Suppressor macrophage (primary cell): ENCODE measurements at places on chromosomes 11 and 22.

- peak; percentile 89 for DNase-seq
Measured at GRCh38 chr11:844693-845644, 2.3 kb downstream of the TSPAN4 start.

- DNase-seq, result no peak
Measured at GRCh38 chr11:62022211-62022610, 54.8 kb upstream of the FTH1 start.

GRCh38 chr11:47152953-47153950 is 23.4 kb downstream of the ARFGAP2 start:
- DNase-seq, result peak; percentile 85

DNA sequence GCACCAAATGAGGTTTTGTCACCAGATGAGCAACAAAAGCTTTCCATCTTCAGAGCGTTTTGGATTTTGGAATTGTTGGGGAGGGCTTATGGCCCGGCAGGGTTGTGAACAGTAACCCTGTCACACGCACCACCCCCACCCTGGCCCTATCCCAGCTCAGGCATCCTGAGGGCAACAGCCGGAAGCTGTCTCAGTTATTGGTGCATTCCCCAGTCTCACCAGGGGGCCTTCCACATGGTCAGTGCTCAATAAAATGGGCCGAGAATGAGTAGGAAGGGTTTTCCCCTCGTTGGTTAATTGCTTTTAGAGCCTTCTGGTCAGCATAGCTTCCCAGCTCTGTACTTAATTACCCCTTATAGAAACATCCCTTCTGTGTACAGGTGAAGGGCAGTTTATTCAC is 46.0 kb downstream of the LRP5 start:
- DNase-seq, result no peak

GRCh38 chr11:6667733-6668374 is 12.2 kb upstream of the DCHS1 start:
- peak; percentile 43 for DNase-seq

GRCh38 chr11:119168471-119169281 is at the start of gene NLRX1:
Gene NLRX1, plus strand, starts transcription at chr11:119168725. Its CDS starts 2,679 bp downstream, at chr11:119171404.
- peak; percentile 95 for DNase-seq

DNA sequence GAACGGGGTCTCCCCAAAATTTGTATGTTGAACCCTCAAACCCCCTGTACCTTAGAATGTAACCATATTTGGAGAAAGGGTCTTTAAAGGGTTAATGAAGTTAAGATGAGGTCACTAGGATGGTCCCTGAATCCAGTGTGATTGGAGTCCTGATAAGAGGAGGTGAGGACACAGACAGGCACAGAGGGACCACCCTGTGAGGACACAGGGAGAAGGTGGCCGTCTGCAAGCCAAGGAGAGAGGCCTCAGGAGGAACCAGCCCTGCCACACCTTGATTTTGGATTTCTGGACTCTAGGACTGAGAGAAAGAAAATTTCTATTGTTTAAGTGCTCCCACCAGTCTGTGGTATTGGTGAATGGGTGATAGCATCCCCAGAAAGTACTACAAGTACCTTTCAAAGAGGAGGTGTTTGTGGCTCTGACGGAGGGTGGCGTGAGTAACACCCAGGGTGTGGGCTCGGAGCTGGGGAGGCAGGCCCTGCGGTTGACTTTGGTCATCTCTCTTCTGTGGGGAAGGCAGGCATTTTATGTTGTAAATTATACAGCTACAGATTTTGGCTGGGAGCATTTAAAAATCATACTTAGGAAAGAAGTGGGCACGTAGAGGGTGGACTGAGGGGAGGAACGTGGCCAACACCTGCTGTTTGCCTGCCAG is 13.8 kb downstream of the MRGPRF start:
- no peak for DNase-seq

DNA sequence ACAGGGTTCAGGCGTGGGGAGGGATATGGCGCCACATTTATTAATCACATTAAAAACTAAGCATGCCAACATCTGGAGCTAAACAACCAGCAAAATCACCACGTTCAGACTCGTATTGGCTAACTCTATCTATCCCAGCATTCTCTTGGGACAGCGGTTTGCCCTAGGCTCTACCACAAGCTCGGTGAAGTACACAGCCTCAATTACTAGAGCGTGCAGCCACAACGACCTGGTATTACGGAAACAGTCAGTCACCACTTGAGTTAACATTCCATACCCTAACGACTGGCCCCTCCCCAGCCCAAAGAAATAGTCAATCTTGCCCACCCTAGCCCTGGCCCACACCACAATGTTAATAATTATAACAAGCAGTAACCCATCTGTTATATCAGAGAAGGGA is 32.1 kb downstream of the APOL5 start:
- no peak for DNase-seq

GRCh38 chr22:39534591-39535356 is 2.2 kb upstream of the RPS19BP1 start:
- DNase-seq, result peak; percentile 89

- DNase-seq, result no peak
Measured at GRCh38 chr22:48900327-48900597, 927.4 kb downstream of the BRD1 start.

DNA sequence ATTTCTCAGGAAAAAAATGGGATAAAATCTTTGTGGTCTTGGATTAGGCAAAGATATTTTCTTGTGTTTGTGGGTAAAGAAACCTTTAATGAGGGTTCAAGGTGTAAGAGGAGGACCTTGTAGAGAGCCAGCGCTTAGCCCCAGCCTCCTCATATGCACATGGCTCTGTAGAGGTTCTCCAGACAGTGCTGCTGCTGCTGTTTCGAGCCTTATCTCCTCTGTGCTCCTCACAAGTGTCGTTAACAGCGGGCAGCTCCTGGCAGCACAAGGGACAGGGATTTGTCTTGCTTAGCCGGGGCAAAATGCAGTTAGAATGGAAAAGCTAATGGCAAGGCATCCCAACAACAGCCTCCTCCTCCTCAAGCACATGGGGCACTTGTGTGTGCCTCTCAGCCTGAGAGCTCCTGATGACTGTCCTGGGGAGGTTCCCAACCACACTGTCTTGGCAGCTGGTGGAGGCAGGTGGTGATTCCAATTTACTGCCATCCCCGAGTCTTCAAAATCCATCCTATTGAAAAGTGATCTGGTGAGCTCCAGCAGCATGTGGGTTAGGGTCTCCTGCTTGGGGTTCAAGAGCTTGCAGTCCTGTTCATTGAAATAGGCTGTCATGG is 7.6 kb upstream of the MSANTD2 start:
- no peak for DNase-seq

DNA sequence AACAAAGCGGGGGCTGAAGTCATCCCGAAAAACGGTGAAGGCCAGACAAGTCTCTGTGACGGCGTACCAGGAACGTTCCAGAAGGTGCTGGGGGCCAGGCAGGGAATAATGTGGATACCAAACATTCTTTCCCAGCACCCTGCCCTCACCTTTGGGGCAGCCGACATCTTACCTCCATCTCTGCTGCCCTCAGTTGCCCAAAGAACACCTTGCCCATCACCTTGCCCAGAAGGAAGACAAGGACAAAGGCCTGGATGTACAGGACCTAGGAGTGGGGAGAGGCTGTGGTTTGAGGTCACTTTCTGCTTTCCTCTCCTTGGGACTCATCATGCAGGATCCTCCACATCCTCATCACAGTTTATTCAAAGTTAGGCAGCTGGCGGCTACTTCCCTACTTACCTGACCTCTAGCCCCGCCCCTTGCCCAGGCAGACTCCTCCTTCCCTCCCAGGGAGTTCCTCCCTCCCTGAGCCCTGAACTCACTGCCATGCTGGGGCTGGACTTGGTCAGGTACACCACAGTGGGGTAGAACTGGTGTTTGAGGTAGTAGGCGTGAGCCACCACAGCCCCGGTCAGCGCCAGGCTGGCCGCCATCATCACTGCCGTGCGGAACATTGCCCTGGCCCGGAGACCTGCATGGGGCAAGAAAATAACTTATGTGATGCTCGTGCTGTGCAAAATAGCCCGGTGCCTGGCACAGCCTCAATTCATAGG is 1.2 kb downstream of the SYVN1 start:
- DNase-seq, result peak; percentile 66

GRCh38 chr22:49359076-49359475 is 468.6 kb downstream of the BRD1 start:
- DNase-seq, result no peak

GRCh38 chr11:12126344-12127019 is 16.1 kb downstream of the MICAL2 start:
- peak; percentile 57 for DNase-seq

GRCh38 chr11:92393218-92393617 is 168.6 kb downstream of the FAT3 start:
- no peak for DNase-seq

DNA sequence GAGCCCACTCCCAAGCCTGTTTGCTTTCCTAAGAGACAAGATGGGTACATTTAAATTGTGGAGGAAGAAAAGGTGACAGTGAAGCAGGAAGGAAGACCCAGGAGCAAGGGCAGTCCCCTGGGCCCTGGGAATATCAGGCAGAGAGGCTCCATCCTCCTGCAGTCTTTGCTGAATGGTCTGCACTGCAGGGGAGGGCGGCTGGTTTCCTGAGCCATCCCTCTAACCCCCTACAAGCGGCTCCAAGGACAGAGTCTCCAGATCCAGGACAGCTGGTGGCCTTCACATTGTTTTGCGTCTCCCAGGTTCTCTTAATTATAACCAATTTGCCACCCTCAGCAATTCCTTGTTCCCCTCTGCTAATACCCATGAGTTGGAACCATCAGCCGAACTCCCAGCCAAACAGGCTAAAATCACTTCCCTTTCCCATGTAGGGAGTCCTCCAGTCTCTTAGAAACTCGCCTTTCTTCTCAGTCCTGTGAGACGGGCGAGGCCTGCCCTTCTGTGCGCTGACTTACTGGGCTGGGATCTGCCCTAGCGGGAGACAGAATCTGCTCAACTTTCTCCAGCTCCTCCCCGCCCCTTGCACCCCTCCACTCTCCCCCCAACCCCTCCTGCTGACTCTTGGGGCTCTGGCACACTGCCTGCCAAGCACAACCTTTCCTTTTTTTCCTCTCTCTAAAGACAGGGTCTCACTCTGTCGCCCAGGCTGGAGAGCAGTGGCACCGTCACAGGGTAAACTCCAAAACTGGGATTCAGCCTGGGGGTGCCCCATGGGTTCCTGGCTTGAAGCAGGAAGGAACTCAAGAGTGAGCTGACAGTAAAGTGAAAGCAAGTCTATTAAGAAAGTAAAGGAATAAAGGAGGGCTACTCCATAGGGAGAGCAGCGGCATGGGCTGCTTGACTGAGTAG is 53.4 kb upstream of the EMID1 start:
- peak; percentile 73 for DNase-seq

DNA sequence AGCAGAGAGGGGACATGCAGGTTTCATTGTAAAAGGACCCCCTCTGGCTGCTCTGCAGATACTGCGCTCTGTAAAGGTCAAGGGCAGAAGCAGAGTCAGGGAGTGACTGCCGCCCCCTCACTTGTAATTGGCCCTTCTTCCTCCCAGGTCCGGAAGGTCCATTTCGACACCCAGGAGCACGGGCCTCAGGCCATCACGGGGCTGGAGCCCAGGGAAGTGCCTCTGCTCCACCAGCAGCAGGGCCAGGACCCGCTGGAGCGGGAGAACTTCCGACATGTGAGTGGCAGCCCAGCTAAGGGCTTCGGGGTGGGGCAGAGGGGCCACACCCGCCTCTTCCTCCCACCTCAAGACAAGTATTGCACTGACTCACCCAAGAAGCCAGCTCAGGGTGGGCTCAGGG is 24.0 kb upstream of the LRRC10B start:
- no peak for DNase-seq

- DNase-seq, result no peak
Measured at GRCh38 chr22:23411739-23412138, 168.4 kb downstream of the IGLL1 start.

- DNase-seq, result peak; percentile 52
Measured at GRCh38 chr11:12137938-12138731, 27.7 kb downstream of the MICAL2 start.

DNA sequence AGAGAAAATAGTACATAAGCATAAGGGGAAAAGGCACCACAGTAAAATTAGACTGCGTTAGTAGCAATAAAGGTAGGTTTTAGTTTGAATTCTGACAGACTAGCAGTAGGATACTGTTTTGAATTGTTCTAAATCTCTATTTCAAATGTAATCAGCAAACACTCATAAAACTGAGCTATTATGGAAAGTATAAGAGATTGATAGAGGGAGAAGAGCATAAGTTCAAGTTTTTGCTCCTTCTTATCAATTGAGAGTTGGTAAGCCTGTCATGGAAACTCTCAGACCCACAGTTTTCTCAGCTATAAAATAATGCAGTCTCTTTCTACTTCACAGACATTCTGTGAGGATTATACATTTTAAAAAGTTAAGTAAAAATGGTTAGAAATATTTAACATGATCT is 840.2 kb upstream of the CNTN5 start:
- no peak for DNase-seq

- DNase-seq, result no peak
Measured at GRCh38 chr11:64810891-64811272, 531 bp upstream of the MEN1 start.

- peak; percentile 43 for DNase-seq
Measured at GRCh38 chr11:45180848-45181192, 34.4 kb downstream of the PRDM11 start.

GRCh38 chr11:42465623-42466022 is 846.2 kb upstream of the API5 start:
- no peak for DNase-seq

GRCh38 chr11:92659793-92660192 is 309.7 kb upstream of the MTNR1B start:
- no peak for DNase-seq

GRCh38 chr11:128936606-128937251 is 5.9 kb downstream of the TP53AIP1 start:
- no peak for DNase-seq

GRCh38 chr11:43583548-43583947 is 97.0 kb upstream of the HSD17B12 start:
- no peak for DNase-seq

- no peak for DNase-seq
Measured at GRCh38 chr22:38674888-38675287, 6.9 kb upstream of the TOMM22 start.

DNA sequence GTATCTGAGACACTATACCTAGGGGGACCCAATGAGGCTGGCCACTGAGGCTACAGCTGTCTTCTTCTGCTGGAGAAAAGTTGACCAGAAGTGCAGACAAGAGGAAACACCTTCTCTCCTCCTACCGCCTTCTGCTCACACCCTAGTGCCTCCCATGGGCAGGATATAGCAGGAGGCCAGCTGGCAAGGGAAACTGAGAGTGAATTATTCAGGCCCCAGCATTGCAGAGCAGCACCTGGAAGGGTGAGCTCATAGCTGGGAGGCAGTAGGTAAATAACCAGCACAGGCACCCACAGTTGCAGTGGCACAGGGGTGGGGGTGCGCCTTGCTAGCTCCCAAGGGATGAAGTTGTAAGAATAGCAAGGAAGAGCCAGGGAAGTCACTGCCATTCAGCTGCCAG is 267.4 kb upstream of the NCAM1 start:
- no peak for DNase-seq
